CD4-positive, alpha-beta T cell treated with Interleukin-21 for 1 hour (primary cell): ENCODE measurements at places on chromosomes 3 and 15.

DNA sequence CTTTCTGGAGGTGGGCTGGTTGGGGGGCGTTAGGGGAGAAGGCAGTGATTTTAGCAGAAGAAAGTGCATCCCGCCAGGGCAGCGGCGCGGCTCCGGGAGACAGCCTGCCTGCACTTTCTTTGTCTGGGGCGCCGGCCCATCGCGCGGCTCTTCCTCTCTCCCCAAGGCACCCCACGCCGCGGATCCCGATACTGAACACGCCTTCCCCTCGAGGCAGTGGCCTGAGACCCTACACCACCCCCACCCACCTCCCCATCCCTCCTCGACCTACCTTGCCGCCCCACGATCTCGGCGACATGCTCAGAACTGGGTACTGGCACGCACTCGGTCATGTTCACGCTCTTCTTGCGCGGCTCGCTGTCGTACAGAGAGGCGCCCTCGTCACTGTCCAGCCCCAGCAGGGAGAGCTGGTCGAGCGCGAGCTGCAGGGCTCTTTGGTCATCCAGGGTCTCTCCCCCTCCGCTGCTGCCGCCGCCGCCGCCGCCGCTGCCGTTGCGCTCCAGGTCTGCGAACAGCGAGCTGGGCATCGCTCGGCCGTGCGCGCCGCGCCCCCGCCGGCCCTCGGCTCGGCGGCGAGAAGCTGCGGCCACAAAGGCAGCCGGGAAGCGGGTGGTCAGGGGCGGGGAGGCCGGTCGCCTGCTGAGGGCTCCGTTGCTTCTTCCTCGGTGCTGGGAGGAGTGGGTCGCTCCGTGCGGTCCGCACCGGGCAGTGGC is 483 bp downstream of the MEX3B start:
- peak; percentile 10 for DNase-seq

GRCh38 chr15:55108858-55109518 is 87.8 kb downstream of the RSL24D1 start:
- DNase-seq = peak; percentile 39

DNA sequence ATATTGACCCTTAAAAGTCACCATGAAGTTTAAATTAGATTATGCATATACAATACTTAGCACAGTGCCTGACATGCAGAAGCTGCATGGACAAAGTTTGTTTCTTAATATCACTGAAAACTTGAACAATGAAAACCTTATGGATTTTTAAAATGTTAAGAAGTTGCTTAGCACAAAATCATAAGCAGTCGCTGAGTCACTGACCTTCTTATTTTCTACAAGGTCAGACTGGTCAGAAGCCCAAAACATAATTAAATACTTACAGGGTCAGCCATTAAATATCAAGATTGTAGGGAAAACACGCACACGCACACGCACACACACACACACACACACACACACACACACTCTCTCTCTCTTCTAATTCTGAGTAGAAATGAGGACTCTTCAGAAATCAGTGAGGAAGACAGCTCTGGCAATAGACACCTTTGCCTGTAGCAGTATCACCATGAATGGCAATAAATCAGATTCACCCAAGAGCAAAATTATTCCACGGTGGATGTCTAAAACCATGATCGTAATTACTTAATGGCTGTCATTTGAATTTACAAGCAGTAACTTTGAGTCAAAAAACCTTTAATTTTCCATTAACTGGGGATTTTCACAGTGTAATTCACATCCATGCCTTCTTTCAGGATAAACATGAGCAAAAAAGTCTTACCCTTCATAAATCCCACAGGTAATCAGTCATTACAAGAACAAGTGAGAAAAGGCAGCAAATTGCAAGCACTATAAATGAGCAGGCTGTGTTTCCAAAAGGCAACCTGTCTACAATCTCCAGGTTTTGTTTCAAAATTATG is 147.5 kb downstream of the OSBPL10 start:
- DNase-seq = no peak

GRCh38 chr3:193372783-193373182 is 5.8 kb downstream of the ATP13A5 start:
- no peak for DNase-seq

DNA sequence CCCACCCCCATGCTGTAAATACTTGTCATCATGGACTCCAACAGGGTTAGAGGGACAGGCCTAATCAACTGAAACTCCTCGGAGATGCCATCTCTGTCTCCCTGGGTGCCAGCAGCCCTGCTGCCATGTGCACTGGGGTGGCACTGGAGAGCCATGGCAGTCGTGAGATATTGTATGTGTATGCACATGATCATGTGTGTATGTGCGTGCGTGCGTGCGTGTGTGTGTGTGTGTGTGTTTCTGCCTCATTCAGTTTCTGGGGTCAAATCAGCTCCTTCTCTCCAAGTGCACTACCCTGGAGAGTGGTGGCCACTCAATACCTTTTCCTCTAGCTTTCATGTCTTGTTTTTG is 3.2 kb upstream of the APEH start:
- DNase-seq = no peak
